Pericardium fibroblast (primary cell): ENCODE measurements at places on chromosomes 2 and 18. TPM values are rescaled to one million over a fixed set of nuclear protein-coding genes. Genes with fewer than 3 reads are reported as not detected.

Gene KIF3C
- 10.6 and 11.2 TPM in 2 replicates for total RNA-seq

Gene REG1B
- total RNA-seq, result not detected in 2 replicates

Gene ID2
- 80.9 and 170 TPM in 2 replicates for total RNA-seq

Gene RNASEH1
- total RNA-seq, result 14.6 and 21.1 TPM in 2 replicates

Gene KIAA2012
- not detected in 2 replicates for total RNA-seq

Gene TSPYL6
- not detected in 2 replicates for total RNA-seq

Gene GKN1
- not detected in 2 replicates for total RNA-seq
